M059J (cell line): ENCODE measurements at places on chromosomes 2 and 18.

DNA sequence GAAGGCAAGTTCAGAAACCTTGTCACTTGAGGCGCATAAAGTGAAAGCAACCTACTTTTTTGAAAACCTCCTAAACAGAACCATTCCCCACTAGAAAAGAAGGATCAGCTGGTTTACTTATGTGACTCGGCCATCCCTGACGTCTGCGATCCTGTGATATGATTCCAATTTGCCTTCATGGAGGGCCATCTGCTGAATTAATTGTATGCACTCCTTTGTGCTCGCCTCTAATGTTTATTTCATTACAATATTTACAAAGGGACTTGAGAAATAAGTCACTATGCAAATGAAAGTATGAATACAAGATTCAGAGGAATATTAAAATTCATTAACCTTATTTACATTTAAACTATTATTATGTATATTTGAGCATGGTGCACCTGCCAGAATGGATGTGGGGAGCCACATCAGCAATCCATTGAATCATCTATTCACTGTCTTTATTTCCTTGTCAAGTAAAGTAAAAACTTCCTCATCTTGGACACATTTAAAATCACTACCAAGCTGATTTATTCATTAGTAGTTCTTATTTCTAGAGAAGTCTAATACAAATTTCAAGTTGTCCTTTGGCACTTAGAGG lies 96.5 kb downstream of the RBM43 start:
- DNase-seq = no peak

DNA sequence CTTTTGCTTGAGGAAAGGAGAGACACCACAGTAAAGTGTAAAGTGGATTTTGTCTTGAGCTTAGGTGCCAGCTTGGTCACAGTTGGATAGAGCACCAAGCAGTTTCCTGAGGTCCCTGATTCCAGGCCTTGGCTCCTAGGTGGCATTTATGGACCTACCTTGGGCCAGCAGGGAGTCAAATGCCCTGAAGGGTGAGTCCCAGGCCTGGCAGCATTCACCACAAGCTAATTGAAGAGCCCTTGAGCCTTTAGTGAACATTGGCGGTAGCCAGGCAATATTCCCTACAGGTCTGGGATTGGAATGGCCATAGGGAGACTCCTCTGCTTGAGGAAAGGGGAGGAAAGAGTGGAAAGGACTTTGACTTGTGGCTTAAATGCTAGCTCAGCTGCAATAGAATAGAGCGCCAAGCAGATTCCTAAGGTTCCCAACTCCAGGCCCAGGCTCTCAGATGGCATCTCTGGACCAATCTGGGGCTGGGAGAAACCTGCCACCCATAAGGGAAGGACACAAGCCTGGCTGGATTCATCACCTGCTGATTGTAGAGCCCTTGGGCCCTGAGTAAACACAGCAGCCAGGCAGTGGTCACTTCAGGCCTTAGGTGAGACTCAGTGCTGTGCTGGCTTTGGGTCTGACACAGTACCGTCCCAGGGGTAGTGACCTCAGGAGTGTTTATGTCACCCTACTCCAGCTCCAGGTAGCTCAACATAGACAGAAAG lies 137.5 kb upstream of the OTOS start:
- no peak for DNase-seq

GRCh38 chr18:35326695-35327387 lies 17.4 kb downstream of the ZNF24 start:
- no peak for DNase-seq

DNA sequence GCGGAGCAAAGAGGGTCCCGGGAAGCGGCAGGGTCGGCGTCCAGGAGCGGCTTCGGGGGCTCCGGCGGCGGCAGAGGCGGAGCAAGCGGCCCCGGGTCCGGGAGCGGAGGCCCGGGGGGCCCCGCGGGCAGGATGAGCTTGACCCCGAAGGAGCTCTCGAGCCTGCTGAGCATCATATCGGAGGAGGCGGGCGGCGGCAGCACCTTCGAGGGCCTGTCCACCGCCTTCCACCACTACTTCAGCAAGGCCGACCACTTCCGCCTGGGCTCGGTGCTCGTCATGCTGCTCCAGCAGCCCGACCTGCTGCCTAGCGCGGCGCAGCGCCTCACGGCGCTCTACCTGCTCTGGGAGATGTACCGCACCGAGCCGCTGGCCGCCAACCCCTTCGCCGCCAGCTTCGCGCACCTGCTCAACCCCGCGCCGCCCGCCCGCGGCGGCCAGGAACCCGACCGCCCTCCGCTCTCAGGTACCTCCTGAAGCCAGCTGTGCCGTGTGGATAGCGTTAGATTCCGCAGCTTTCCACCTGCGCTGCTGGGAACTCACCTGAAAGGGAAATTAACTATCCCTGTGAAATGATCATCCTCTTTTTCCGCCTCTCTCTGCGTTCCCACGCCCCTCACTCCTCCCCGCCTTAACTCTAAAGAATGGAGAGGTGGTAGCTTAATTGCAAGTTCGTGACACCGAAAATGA lies 472 bp downstream of the CNOT11 start:
- peak; percentile 65 for DNase-seq

GRCh38 chr2:28687640-28688385 lies 63.8 kb upstream of the PPP1CB start:
- DNase-seq = peak; percentile 48

DNA sequence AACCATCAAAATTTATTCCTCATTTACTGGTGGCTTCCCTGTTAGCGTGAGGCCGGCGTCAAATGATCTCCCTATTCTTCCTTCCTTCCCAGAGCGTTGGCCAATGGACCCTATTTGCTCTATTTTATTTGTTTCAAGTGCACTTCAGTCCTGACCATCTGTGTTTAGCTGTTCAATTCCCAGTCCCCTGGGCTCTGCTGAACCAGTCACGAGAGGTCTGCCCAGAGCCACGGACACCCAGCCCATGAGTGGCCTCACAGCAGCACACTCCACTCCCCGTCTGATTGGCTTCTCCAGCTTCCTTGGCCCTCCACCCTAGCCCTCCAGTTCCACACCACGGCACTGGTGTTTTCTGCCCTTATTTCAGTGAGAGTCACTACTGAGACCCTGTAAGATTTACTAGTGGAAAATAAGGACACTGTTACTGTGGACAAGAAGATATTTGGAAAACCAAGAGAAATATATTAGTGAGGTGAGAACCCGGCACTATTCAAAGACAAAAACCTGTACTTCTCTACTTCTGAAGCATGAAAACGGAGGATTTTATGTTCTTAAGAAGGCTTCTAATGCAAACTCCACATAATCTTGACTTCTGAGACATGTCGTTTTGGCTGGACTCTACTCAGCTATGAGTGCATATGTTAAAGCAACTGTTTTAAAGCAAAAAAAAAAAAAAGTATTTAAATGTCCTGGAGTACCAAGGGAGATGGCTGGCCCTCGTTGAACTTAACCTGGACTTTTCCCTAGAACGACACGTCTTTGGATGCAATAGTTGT lies 86.6 kb downstream of the COL6A3 start:
- DNase-seq = no peak

DNA sequence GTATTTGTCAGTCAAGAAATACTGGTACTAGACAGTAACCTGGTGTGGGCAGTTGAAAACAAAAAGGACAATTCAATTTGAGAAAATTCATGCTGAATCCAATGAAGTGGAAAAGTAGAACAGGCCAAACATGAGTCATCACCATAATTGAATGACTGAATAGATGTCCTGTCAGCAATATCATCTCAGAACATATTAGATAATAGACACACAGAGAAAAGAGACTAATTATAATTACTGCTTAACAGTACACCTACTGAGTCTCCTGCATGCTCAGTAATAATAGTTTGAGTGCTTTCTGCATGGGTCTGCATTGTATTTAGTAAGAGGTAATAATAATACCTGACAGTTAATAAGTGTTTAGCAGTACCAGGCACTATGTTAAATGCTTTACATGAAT lies 138.6 kb upstream of the ZC3H15 start:
- DNase-seq = peak; percentile 39

DNA sequence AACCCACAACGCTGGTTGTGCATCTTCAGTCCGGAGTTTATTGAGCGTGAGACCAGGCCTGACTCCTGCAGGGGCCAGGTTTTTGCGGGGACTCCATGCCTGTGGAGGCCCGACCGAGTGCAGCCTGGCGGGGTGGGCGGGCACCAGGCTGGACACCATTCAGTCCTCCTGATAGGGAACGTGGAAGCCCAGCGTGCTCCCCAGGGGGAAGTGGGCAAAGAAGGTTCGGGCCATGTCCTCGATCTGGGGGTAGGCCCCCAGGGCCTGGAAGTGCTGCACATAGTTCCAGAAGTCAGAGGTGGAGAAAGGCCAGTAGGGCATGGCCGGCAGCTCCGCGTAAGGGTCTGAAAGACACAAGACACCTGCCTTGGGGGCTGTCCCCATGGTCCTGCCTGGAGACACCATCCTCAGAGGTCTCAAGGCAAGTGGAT lies 1.4 kb downstream of the OTOS start:
- DNase-seq = no peak

DNA sequence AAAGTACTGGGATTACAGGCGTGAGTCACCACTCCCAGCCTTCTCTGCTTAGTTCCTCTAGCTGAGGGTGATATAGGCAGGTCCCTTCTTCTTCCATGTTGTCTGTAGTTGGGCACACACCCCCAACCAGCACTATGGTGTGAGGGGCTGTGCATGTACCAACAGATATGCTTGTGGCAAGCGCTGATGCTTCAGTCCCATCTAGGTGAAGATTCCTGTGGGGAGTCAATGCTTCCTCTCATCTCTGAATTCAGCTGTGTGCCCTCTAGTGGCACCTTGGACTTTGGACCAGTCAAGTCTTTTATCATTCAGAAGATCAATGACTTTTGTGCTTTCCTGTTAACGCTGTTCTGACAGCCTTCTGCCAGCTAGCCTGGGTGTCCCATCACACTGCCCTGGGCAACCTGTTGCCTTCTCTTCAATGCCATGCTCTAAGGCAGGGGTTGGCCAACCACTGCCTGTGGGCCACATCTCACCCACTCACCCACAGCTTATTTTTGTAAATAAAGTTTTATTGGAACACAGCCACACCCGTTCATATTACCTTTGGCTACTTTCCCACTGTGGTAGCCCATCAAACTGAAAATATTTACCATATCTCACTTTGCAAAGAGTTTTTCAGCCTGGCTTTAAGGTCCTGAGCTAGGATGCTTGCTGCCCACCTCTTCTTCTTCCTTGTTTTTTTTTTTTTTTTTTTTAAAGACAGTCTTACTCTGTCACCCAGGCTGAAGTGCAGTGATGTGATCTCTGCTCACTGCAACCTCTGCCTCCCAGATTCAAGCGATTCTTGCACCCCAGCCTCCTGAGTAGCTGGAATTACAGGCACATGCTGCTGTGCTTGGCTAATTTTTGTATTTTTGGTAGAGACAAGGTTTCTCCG lies 51.0 kb downstream of the NPAS2 start:
- DNase-seq = no peak

DNA sequence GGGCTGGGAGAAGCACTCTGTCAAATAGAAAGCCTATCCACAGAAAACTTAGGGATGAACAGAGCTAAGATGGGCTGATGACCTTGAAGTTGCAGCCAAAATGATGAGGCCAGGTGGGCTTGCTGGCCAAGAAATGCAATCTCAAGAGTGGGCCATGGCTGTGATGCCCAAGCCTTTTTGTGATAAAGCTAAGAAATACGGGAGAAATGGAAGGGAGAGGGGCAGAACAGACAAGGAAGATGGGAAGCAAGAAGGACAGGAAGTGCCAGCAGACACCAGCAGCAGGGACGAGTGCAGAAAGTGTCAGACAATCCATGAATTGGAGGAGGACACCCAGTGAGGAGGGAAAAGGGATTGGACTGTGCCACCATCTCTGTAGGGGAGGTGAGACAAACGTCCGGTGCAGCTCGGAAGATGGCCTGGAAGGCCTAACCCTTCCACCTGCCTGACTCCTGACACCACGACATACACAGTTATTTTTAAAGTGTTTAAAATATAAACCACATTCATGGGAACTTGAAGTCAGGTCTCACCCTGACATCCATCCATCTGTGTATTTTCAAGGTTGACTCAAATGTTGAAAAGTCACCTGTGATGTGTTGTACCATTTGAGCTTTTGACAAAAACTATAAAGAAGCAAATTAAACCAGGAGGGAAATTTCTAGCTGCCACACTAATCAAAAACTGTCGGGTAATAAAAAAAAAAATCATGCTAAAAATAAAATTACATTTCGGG lies 105.5 kb downstream of the BCL2 start:
- DNase-seq = no peak

GRCh38 chr2:45698554-45698953 lies 47.1 kb downstream of the PRKCE start:
- DNase-seq = peak; percentile 49

- no peak for DNase-seq
Observed at GRCh38 chr2:47907039-47907781, 912 bp upstream of the FBXO11 start.

DNA sequence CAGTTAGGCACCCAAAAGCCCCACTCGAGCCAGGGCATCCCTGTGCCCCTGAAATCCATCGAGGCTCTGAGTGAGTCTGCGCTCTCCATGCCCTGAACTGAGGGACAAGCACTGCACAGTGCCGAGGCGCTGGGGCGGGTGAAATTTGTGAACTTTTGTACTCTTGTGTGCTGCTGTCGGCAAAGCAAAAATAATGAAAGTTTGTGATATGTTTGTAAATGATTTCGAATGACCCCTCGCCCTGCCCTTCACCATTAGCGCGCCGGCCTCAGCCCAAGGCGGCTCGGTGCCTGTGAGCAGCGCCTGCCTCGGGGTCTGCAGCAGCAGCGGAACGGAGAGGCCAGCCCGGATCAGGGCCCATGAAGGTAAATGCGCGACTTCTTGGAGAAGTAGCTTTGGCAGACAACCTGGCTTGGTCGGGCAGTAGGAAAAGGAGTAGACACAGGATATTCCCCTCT lies 1.8 kb upstream of the HOXD4 start:
- DNase-seq = no peak

DNA sequence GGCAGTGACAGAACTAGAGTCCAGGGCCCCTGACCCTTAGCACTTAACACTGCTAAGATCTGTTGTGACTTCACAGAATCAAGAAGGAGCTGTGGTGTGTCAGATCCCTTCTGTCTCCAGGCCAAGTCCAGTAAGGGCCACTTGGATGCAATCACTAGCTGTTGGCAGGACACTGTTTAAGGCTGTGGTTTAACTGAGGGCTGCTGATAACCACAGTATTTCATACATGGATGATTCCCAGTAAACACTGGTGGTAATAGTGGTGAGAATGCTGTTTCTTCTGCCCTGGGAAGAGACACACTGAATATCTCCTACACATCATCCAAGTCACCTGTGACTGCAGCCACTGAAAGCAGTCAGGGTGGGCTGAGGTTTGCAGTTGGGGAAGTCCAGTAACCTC lies 77.7 kb upstream of the FBXO11 start:
- peak; percentile 76 for DNase-seq

- DNase-seq = no peak
Observed at GRCh38 chr2:19807866-19808265, 93.9 kb downstream of the TTC32 start.

DNA sequence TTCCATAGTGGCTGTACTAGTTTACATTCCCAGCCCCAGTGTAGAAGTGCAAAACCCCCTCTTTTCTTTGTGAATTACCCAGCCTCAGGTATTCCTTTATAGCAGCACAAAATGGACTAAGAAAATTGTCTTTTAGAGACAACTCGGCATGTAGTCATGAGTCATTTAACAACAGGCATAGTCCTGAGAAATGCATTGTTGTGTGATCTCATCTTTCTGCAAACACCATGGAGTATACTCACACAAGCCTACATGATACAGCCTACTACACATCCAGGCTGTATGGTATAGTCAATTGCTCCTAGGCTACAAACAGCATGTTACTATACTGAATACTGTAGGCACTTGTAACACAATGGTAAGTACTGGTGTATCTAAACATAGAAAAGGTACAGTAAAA lies 44.4 kb upstream of the MBP start:
- DNase-seq = peak; percentile 22

- no peak for DNase-seq
Observed at GRCh38 chr2:8488001-8488738, 193.7 kb upstream of the ID2 start.

GRCh38 chr18:53796040-53796729 lies 428.3 kb downstream of the MBD2 start:
- DNase-seq = peak; percentile 76

GRCh38 chr2:134453476-134453875 lies 199.6 kb downstream of the MGAT5 start:
- no peak for DNase-seq
